Foreskin fibroblast (primary cell): ENCODE measurements at places on chromosomes 6 and 20.

GRCh38 chr6:104941729-104942091 is 15.2 kb upstream of the LIN28B start:
- no peak for DNase-seq

- DNase-seq: no peak
Measured at GRCh38 chr20:31739550-31739977, 474 bp downstream of the TPX2 start.

DNA sequence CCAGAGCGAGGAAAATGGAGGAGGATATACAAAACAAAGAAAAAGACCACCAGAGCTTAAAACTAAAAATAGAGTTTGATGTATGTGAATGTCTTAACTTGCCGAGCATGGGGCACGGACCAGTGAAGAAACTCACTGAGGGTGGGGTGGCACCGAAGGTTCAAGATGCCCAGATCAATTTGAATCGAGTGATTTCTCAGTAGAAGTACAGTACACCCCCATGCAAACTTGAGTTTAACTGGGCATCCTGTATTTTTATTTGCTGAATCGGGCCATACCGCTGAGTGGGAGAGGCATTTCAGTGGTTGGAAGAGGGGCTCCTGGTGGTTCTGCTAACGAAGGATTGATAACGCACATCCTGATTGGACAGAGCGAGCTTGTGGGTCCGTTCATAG is 81.7 kb downstream of the ANKRD60 start:
- DNase-seq: no peak

DNA sequence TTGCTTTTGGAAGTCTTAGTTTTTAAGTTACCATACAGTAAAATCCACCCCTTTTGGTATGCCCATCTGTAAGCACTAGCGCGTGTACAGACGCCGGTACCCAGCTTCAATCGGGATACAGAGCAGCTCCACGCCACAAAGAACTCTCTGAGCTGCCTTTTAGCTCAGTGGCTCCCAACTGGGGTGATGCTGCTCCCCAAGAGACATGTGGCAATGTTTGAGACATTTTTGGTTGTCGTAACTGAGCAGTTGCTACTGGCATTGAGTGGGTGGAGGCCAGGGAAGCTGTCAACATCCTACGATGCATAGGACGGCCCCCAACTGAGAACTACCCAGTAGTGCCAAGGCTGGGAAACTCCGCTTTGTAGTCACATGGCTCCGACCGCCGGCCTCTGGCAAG is 73.3 kb downstream of the BMP7 start:
- no peak for DNase-seq

GRCh38 chr6:124984668-124985338 is 22.6 kb downstream of the RNF217 start:
- peak; percentile 48 for DNase-seq

- DNase-seq: peak; percentile 58
Measured at GRCh38 chr6:117417851-117418250, 7.9 kb downstream of the ROS1 start.
